Stimulated activated CD4-positive, alpha-beta T cell treated with anti-CD3 and anti-CD28 coated beads, Interleukin-12 subunit alpha, Interleukin-12 subunit beta, amount 100 ng/mL, for 24 hours (primary cell): ENCODE measurements at places on chromosomes 3 and 15.

DNA sequence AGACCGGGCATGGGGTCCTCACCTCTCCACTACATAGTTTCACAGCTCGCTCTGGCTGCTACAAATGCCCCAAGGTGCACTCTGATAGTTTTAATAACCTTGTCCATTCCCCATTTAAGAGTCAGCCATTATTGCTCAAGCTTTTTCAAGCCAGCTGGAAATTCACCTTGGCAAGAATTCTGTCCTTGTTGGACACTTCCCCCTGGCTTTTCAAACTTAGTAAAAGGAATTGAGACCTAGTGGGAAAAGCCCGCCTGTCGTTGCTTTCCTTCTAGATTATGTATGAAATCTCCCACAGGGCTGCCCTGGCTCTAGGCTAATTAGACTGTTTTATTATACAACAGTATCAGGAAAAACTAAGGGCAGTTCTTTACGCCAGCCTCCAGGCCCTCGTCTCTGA lies 293.7 kb upstream of the GADL1 start:
- no peak for DNase-seq

GRCh38 chr3:165075695-165076094 lies 2.6 kb downstream of the SI start:
- no peak for DNase-seq

DNA sequence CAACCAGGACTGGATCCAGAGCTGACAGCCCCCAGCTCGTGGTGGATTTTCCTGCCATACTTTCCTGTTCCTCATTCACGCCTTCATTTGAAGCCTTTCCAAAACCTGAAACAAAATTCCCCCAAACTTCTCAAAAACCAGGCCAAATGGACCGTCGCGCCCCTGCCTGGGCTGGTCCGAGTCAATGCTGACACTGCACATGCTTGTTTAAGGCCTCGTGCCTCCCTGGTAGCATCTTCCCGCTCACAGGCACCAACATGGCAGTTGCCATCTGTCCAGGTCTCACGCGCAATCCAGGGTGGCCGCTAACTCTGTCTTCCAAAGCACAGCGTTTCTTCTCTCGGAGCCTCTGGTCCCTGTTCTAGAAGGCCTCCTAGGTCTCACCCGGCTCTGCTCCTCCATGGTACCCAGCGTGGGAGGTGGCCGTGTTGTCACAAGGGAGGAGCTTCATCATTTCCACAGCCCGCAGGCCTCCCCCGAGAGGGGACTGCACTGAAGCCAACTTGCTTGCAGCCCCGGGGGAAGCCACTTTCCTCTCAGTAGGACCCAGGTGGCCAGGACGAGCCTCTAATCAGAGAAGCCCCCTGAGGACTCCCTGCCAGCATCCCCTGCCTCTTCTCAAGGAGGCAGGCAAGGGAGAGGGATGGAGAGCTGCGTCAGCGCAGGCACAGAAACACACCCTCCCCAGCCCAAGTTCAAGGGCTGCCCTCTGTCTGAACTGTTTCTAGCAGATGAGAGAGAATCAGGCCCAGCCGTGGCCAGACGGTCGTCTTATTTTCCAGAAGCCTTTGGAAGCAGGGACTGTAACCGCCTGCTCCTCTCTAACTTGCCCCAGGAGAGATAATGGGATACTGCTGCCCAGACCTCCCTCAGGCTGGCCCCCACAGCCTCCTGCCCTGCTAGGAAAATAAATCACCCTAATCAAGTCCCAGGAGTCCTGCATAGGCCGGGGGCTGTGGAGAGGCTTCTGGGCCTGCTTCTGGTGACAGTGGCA lies 152.8 kb upstream of the TLE3 start:
- DNase-seq: no peak

GRCh38 chr15:57146506-57147201 lies 228.2 kb downstream of the TCF12 start:
- DNase-seq: no peak

DNA sequence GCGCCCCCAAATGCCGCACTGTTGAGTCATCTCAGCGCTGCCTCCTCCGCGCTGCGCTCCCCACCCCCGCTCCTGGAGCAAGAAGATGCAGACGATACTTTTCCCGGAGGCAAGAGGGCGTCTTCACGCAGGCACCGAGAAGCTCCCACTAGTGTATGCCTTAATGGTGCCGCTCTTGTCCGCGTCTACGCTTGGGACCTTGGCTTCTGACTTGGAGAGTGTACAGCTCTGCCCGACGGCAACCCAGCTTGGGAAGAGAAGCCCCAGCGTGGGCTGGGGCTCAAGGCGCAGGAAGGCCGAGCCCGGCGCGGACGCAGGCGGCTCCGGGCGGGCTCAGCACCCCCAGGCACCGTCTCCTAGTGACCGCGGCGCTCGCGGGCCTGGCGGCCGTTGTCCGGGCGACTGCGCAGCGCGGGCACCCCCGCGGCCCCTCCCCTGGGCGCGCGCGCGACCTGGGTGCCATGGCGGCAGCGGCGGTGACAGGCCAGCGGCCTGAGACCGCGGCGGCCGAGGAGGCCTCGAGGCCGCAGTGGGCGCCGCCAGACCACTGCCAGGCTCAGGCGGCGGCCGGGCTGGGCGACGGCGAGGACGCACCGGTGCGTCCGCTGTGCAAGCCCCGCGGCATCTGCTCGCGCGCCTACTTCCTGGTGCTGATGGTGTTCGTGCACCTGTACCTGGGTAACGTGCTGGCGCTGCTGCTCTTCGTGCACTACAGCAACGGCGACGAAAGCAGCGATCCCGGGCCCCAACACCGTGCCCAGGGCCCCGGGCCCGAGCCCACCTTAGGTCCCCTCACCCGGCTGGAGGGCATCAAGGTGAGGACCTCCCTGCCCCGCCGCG lies at the start of gene P4HTM:
Gene P4HTM (plus strand): TSS at position 446 of the 840 bp plus-strand sequence. CDS start 16 bp downstream, at position 462.
- DNase-seq: peak; percentile 79

DNA sequence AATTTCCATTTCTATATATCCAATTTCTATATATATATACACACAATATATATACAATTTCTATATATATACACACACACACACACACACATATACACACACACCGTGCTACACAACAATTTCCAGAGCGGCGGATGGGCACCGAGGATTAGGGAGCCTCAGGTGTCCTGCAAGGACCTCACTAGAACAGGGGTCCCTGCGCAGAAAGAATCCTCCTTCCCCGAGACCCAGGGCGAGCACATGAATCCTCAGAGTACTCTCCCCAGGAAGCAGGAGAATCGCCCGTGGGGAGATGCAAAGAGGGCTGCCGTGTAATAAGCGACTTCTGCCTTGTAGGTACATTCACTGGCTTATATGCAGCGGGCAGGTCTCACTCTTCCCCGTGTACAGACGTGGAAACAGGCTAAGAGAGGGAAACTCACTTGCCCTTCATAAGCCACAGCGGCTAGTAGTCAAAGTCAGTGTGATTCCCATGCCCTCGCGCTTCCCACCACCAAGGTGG lies 467 bp downstream of the PIF1 start:
- no peak for DNase-seq

GRCh38 chr15:39786447-39787056 lies 3.9 kb upstream of the FSIP1 start:
- no peak for DNase-seq

- DNase-seq: no peak
These were observed 543.5 kb downstream of the GABRG3 start for GRCh38 chr15:27514526-27514925.

- DNase-seq: no peak
These were observed 59.9 kb downstream of the LRRFIP2 start for GRCh38 chr3:37114251-37115145.

DNA sequence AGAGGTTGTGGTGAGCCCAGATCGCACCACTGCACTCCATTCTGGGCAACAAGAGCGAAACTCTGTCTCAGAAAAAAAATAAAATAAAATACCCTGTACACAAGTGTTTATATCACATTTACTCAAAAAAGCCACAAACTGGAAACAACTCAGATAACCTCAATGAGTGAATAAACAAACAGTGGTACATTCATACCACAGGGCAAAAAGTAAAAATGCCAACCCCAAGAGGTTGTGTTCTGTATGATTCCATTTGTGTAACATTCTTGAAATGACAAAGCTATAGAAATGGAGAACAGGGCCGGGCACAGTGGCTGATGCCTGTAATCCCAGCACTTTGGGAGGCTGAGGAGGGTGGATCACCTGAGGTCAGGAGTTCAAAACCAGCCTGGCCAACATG lies 12.9 kb downstream of the EDC3 start:
- no peak for DNase-seq

DNA sequence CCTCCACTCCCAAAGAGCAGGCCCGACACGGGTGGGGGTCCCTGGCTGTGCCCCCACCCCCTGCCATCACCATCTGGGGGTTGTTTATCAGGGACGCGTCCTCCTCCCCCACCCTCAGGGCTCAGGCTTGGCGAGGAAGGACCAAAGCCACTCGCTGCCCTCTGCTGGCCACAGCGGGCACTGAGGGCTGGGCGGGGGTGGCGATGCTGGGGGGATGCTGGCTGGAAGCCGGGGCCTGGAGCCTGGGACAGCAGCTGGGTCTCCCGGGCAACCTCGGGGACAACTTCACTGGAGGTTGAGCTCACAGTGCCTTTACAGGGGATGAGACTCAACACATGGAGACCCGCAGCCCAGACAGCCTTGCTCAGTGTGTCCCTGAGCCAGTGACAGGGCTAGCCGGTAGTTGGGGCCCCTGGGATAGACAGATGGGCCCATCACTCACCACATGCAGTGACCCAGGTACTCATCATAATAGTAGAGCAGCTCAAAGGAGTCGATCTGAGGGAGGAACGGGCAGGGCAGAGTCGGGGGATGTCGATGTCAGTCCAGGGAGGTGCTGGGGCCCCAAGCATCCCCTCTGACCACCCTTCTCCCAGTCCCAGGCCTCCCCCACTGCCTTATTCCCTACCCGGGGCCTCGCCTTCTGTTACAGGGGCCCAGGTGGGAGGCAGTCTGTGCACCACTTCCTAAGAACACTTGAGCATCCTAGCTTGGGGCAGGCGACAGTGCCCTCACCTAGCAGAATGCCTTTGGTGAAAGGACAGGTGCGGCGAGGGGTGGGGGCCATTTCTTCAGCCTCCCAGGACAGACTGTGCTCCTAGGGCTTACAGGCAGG lies 5.9 kb upstream of the CALML4 start:
- peak; percentile 37 for DNase-seq

DNA sequence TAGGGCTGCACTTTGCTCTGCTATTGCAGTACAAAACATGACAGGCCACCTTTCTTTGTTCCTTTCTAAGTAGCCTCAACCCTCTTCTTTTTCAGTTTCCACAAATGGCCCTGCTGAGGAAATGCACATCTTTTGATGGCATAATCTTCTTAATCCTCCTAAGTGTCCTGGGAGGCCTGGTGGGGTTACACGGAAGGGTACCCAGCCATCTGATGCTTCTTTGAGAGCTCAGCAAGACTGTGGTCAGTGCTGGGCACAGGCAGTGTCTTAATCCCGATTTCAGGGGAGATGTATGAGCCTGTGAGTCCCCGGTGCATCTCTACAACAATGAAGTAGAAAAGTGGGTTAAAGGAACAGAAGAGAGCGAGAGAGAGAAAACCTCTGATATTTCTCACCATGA lies 404.8 kb downstream of the GRM7 start:
- no peak for DNase-seq

DNA sequence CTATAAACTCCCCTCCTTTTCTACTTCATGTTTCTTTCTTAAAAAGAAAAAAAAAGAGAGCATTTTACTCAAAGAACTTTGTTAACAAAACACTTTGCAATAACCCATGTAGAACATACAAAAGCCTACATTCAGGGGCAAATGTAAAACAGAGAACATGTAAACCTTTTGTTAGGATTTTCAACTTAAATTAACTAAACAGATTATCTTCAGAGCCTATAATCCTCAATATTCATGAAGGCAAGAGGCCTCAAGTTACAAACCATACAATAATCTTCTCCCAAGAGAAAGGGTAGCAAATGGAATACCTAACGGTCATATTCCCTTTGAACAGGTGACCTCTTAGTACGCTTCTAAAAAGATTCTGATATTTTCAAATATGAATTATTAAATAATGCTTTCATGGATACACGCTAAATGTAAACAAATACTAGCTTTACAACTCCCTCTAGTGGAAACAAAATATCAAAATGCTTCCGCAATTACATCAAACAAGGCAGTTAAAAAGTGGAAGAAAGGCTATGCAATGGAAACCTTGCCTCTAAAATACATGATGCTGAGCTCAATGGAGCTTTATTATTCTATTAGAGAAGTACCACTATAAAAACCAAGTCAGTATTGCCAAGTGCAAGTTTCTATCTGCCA lies 9.9 kb downstream of the CEP152 start:
- no peak for DNase-seq

GRCh38 chr15:57444877-57445513 lies 68.7 kb downstream of the CGNL1 start:
- DNase-seq: no peak

- DNase-seq: no peak
These were observed 151.4 kb downstream of the RPLP1 start for GRCh38 chr15:69604072-69604411.

- no peak for DNase-seq
These were observed 37.0 kb downstream of the RLBP1 start for GRCh38 chr15:89184357-89184756.

GRCh38 chr3:70871909-70872656 lies 559.6 kb upstream of the MDFIC2 start:
- no peak for DNase-seq

- DNase-seq: no peak
These were observed 9.7 kb upstream of the FBXL22 start for GRCh38 chr15:63587527-63587926.

GRCh38 chr3:46496746-46497555 lies 825 bp upstream of the RTP3 start:
- DNase-seq: peak; percentile 18

- no peak for DNase-seq
These were observed 100.8 kb upstream of the SLC6A6 start for GRCh38 chr3:14301558-14301957.

DNA sequence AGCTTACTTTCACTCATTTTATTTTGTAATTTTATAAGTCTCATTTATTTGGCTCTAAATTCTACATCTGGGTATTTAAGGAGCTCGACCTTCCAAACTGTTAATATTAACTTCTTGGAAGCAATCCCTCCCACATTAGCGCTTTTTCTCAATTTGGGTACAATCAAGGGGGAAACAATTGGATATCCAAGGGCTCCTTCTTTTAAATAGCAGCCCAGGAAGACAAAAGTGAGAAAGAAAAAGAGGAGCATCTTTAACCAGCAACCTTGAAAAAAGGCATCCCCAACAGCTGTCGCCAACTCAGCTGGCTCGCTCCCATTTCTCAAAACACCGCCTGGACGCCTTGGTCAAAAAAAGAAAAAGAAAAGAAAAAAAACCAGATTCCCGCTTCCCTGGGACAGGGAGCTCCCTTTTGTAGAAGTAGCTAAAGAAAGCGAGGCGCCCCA lies 873 bp downstream of the C3orf70 start:
- DNase-seq: no peak

GRCh38 chr15:100958326-100959065 lies 39.3 kb downstream of the LRRK1 start:
- no peak for DNase-seq

- no peak for DNase-seq
These were observed 47.3 kb downstream of the ITGA11 start for GRCh38 chr15:68384451-68385239.

- DNase-seq: no peak
These were observed 134.8 kb downstream of the CHDH start for GRCh38 chr3:53711387-53711786.

DNA sequence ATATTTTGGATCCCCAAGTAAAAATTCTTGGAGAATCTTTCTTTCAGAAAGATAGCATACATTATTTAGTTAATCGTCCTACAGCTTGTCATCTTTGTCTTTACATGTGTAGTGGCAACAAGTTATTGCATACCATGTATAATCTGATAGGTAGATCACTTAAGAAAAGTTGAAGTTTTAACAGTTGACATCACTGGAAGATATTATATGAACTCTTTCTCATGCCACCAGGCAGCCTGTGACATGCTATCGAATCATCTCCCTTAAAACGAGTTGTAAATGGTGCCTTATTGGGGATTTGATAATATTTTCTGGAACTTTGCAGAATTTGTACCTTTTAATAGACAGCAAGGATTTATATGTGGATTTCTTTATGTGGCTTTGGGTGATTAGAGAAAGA lies 8.7 kb downstream of the U2SURP start:
- no peak for DNase-seq
